ENCODE measurements at places on chromosomes 2 and 18. TPM values are rescaled to one million over a fixed set of nuclear protein-coding genes. Genes with fewer than 3 reads are reported as not detected.

CHST10 gene
- 22.0 TPM for total RNA-seq

SLC11A1 gene
- 0.31 TPM for total RNA-seq

GALNT14 gene
- total RNA-seq, result 0.67 TPM

CXCR4 gene
- 1.1 TPM for total RNA-seq

GAREM2 gene
- 12.4 TPM for total RNA-seq

DNA sequence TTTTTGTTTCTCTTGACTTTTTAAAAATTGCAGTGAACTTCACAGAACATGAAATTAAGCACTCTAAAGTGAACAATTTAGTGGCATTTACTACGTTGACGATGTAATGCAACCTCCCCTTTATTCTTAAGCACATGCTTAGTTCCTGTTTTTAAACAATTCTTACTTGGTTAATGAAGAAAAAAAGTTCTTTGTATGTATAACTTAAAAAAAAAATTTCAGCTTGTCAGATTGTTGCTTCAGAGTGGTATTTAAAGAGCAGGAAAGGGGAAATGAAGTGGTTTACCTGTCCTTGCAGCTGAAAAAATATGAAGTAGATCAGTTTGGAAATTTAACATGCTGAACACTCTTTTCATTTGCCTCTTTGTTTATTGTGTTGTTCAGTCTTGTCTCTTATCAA, 95.7 kb upstream of the RASGRP3 start:
- no peak overlapping the region for H3K4me3 ChIP-seq
- H3K36me3 ChIP-seq, result no peaks in the 10 kb centered on the region
- no peak for DNase-seq
- no peak overlapping the region for H3K27ac ChIP-seq
- no peaks in the 10 kb centered on the region for H3K27me3 ChIP-seq

- no peak overlapping the region for H3K27ac ChIP-seq
- no peak overlapping the region for H3K4me3 ChIP-seq
- no peaks in the 10 kb centered on the region for H3K4me1 ChIP-seq
Measured at GRCh38 chr18:66560094-66560493, 43.8 kb downstream of the CDH19 start.

DNA sequence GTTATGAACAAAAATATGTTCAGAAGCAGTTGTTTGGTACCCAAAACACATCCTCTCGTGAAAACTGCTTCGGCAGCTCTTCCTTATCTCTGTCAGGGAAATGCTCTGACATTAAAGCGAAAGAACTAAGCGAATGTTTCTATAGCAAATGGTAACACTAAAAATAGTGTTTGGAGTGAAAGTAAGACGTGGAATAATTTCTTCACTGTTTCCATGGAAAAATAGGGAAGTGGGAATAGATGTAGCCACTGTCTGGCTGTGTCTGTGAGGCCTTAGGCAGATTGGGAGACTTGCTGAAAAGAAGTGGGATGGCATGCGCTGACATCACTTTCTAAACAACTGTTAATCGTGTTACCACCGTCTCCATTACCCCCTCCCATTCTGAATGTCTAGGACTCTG, 11.5 kb upstream of the CRACDL start:
- no peak overlapping the region for H3K4me3 ChIP-seq
- no peaks in the 10 kb centered on the region for H3K4me1 ChIP-seq
- 0 out of 2 replicates have a peak, but pooled peaks cover 7% of the 10 kb centered on the region for H3K27me3 ChIP-seq

- H3K36me3 ChIP-seq, result no peaks in the 10 kb centered on the region
- H3K27ac ChIP-seq, result no peak overlapping the region
- no peaks in the 10 kb centered on the region for H3K4me1 ChIP-seq
- DNase-seq, result no peak
- H3K4me3 ChIP-seq, result no peak overlapping the region
Measured at GRCh38 chr2:143949121-143949848, 570.6 kb downstream of the ZEB2 start.

- H3K27me3 ChIP-seq, result no peaks in the 10 kb centered on the region
- no peaks in the 10 kb centered on the region for H3K36me3 ChIP-seq
- H3K4me1 ChIP-seq, result no peaks in the 10 kb centered on the region
- no peak overlapping the region for H3K4me3 ChIP-seq
- DNase-seq, result no peak
Measured at GRCh38 chr18:35153609-35154272, 87.1 kb upstream of the ZNF397 start.

DNA sequence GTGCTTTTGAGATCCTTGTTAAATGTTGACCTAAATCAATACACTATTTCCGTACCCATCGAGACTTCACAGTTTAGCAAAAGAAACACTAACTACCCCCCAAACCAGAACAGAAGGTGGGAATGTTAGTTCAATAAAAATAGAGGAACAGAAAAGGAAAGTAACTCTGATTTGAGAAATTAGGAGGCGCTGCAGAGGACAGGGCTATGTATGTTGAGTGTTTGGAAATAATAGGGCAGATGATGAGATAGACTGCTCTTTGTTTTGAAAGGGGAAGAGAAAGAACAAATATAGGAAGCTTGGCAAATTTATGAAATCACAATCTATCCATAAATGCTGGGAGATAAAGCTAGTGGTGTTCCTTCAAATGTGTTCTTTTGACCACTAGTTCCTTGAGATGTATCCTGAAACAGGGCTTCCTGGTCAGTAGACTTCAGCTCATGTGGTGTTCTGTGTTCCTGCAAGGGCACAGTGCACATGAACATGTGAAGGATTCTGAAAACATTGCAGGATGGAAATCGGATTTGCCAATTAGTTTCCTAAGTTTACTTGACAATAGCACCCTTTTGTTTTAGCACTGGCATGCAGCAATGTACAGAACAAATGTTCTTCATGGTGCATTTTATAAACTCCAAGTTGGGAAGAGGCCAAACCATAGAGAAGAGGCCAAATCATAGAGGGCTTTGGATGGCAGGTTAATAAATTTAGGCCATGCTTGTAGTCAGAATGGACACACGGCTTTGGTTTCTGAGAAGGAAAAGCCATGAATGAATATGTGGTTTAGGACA, 39.8 kb downstream of the RHBDD1 start:
- H3K4me3 ChIP-seq, result no peak overlapping the region
- DNase-seq, result no peak

DNA sequence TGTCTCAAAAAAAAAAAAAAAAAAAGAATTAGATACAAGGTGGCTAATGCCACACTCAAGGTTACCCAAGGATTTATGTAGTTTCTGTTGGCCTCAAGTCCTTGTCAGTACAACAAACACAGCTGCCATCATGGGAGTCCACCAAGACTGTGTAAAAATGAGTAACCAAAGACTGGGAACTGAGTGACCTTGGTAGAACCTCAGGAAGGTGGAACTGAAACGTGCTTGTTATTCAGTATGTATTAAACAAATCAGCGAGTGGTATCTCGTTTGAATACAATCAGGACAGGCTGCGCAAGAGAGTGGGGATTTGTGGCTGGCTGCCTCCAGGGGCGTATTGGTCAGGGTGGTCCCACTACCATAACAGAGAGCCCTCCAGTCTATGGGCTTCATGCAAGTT, 1.6 kb upstream of the SFTPB start:
- no peak overlapping the region for H3K4me3 ChIP-seq
- H3K27ac ChIP-seq, result no peak overlapping the region
- no peaks in the 10 kb centered on the region for H3K4me1 ChIP-seq
- no peaks in the 10 kb centered on the region for H3K36me3 ChIP-seq
- DNase-seq, result no peak

DNA sequence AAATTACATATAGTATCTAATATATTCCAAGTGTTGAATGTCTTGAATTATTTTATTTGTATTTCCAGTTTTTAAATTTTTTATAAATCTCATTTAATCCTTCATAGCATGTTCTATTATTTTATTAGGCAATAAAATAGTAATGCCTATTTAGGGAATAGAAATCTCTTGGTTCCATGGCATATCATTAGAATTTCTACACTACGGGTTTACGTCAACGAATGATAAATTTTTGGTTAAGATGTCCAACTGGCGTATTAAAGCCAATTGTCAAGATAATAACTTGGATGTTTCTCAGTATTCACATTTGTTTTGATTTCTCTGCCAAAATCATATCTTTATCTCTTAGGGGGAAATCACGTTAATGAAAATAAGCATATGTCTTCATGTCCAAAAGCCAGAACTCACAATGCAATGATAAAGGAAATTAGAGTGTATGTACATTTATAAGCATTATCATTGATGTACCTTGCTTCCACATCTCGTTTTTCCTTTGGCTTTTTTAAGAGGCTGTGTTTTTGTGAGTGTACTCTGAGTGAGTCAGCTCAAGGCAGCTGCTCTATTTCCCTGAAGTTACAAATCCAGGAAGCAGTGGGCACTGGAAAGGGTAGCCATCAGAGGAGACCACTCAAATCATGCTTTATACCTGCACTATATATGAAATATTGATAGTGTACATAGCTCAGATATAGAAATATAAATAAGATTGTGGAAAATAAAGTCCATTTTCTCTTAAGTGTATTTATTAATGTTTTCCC, 115.8 kb upstream of the PDE1A start:
- no peaks in the 10 kb centered on the region for H3K27me3 ChIP-seq
- H3K27ac ChIP-seq, result no peak overlapping the region
- DNase-seq, result no peak

- H3K4me3 ChIP-seq, result no peak overlapping the region
- H3K27me3 ChIP-seq, result no peaks in the 10 kb centered on the region
- peaks cover 67% of the 10 kb centered on the region for H3K4me1 ChIP-seq
- H3K36me3 ChIP-seq, result no peaks in the 10 kb centered on the region
Measured at GRCh38 chr2:152507907-152508306, 172.9 kb downstream of the FMNL2 start.

- no peak for DNase-seq
- no peaks in the 10 kb centered on the region for H3K4me1 ChIP-seq
- H3K36me3 ChIP-seq, result no peaks in the 10 kb centered on the region
- no peaks in the 10 kb centered on the region for H3K27me3 ChIP-seq
- H3K4me3 ChIP-seq, result no peak overlapping the region
Measured at GRCh38 chr2:235527806-235528469, 34.1 kb downstream of the AGAP1 start.

DNA sequence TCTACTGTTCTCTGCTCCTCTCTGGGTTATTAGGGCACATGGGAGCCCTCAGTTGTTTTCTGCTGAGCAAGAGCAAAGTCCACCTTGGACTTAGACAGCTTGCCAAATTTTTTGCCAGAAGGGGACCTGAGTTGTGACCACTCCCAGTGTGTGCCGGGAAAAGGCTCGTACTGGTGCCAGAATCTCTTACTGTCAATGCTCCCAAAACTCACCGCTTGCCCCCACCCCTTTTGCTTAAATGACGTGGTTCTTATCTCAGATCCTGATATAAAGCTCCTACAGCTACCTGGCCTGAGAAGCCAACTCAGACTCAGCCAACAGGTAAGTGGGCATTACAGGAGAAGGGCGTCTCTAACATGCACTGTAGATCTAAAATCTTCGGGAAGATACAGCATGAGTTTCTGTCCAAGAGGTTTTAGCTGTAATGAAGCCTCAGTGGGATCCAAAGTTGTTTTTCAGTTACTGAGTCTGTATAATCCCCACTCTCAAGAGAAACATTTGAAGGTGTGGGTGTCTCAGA, at the start of gene REG1A:
Gene REG1A (plus strand): TSS at position 295 of the 520 bp plus-strand sequence. CDS start 374 bp downstream, outside the sequence.
- no peaks in the 10 kb centered on the region for H3K27me3 ChIP-seq
- H3K4me3 ChIP-seq, result no peak within 1 kb of the TSS
- DNase-seq, result no peak
- no peaks in the 10 kb centered on the region for H3K36me3 ChIP-seq
